Cortex of kidney (tissue), 1 donor: ENCODE measurements at places on chromosomes 2 and 18.

- DNase-seq: no peak
Observed at GRCh38 chr2:239634769-239635168, 233.9 kb upstream of the HDAC4 start.

DNA sequence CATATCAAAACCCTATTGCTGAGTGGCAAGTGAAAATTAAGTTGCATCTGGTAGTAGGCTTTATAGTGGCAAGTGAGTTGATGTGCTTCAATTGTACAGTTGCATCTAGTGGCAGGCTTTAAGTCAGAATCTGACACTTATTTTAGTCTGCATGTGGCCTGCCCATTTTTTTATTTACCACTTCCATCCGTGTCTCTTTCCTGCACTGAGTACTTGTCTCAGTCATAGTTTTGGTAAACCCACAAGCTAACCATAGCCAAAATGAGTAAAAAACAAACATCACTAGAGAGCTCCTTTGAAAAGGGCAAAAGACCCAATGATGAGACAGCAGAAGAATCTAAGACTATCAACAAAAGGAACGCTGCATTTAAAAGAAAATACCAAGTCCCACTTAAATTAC is 96.0 kb upstream of the CRACDL start:
- DNase-seq: no peak

DNA sequence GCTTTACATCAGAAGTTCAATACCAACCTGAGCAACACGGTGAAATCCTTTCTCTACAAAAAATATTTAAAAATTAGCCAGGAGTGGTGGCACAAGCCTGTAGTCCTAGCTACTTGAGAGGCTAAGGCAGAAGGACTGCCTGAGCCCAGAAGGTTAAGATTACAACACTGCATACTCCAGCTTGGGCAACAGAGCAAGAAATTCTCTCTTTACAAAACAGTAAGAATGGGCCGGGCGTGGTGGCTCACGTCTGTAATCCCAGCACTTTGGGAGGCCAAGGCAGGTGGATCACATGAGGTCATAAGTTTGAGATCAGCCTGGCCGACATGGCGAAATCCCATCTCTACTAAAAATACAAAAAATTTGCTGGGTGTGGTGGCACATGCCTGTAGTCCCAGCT is 113.2 kb downstream of the USP34 start:
- no peak for DNase-seq

DNA sequence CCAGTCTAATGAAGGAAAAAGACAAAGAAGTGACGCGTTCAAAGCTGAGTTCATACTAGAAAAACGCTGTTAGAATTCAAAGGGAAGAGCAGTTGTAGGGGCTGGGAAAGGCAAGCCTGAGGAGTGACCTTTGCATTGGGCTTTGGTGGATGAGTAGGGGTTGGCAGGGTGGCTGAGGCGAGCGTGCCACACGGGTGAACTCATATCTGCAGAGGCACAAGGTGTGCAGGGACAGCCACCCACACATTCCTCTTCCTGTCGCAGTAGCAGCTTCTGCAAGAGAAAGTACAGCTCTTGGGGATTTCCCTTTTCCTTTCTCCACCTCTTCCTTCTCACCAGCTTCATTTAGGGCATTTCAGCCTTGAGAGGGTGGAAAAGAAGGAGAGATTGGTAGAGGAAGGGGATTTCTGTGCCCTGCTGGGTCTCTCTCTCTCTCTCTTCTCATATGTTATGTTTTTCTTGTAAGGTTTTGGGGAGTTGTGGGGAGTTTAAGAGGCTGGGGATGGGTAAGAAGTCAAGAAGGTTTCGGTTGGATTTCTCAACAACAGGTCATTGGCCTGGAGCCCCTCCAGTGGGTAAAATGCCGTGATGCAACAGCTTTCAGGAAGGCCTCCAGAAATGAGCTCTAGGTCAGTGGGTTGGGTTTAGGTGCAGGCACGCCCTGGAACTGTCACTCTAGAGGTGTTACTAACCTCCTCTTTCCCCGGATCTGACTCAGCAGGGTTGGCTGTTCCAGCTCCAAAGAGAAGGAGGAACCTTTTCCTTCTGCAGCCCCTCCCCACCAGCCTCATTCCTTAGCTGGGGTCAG is 40.1 kb downstream of the ODC1 start:
- no peak for DNase-seq

- no peak for DNase-seq
Observed at GRCh38 chr2:233133239-233133638, 73.1 kb downstream of the INPP5D start.

- no peak for DNase-seq
Observed at GRCh38 chr2:74440378-74441169, 1.2 kb downstream of the RTKN start.

DNA sequence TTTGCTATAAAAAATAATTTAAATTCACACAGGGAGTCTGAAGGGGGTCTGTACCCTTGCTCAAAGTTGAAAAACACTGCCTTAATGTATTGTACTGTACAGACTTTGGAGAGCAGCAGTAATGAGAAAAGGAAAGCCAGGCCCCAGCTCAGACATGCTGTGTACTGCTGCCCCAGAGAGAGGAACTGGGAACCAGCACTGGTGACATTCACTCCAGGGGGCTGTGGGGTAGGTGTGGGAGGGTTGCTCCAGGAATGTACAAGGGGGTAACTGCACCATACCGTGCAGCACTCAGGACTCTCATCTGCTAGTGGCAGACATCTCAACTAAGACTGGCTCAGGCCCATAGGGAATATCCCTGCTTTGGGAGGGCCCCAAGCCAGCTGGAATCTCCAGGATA is 146.0 kb upstream of the RMP24 start:
- no peak for DNase-seq

- DNase-seq: no peak
Observed at GRCh38 chr2:112777036-112777435, 7.3 kb downstream of the IL1A start.

DNA sequence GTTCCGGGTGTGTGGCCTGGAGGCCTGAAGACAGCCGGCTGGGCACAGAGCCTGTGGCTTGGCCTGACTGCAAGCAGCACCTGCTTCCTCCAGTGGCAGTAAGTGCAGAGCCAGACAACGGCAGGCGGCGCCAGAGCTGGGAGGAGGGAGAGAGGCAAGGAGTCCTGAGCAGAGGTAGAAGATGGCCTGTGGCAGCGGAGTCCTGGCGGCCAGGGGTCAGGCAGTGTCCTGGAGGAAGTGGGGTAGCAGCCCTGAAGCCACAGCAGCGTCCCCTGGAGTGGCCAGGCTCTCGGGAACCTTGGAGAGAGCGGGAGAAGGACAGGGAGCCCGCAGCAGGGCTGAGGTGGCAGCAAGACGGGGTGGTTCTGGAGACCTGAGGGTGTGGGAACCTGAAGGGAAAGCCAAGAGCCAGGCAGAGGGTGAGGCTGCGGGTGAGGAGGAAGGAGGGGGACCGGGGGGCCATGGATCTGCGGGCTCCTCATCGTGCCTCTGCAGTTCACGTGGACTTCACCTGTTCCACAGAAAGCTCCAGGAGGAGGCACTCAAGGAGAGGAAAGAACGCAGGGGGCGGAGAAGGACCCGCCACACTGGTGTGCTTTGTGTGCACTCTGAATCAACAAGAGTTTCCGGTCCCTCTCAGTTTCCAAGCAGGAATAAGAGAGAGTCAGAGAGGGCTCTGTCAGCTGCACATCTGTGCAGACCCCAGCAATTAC is 85.9 kb downstream of the USP40 start:
- DNase-seq: no peak

DNA sequence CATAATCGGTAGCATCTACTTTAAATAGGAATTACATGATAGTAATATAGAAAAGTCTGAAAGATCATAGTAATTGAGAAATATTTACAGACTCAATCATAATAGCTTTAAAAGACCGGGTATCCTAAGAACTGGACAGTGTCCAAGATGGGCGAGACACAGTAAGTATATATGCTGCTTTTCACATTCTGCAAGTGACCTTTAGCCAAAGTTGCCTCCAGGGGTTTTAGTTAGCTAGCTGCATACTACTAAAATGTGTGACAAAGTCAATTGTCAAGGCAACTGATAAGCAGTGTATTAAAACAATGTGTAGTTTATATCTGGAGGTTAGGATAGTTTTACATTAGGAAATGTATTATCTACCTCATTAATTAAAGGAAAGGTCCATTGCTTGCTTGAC is 24.6 kb downstream of the CD302 start:
- no peak for DNase-seq

DNA sequence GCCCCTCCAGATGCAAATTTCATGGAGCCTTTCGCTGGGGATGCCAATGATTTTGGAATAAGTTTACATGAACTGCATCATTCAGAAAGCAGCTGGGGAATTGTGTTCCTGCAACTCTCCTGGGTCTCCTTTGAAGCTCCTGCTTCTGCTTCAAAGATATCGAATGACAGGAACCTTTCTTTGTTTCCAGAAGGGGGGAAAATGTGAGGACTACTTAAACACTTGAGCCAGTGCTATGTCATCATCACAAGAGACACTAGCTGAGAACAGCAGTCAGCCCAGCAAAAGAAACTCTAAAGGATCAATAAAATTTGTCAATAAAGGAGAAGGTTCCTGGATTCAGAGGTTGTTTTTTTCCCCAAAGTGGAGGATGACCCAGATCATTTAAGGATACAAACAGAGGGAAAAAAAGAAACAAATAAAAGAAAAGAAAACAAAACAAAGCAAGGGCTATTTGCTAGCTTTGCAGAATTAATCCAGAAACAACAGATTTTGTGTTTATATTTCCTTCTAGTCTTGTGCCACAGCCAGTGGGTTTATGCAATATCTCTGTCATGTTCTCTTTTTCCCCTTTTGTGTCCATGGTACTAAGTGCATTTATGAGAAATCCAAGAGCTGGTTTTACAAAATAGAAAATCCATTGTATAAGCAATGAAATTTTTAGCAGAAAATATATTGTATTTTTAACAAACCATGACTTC is 463.7 kb downstream of the CDH2 start:
- DNase-seq: no peak

DNA sequence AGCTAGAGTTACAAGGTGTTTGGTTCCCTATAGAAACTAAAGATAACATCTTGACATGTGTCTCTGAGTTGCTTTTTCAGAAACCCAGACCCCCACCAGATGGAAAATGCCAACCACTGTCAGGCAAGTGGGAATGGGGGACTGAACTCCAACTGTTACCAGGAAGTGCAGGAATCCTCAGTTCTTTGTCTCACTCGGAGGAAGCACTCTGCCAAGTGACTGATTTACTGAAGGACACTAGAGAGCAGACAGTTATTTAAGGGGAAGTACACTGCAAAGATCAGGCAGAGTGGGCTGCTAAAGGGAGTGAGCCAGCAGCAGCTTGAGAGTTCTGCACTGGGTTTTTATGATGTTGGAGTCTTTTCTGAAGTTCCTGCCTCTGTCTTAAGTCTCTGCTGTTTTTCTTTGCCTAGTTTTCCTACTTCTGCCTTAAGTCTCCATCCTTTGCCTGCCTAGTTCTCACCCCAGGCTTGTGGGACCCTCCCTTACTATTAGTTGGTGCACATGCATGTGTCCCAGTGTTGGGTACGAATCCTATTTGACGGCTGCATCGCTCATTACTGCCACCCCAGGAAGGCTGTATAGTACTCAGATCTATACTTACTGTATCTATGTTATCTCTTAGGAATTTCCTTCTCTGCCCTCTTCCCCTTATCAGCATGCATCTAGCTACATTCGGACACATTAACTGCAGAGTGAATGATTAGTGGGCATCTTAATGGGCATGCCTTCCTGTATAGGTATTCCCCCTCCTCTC is 97.1 kb downstream of the TEX51 start:
- DNase-seq: no peak

GRCh38 chr2:24623535-24623934 is 132.5 kb downstream of the NCOA1 start:
- DNase-seq: no peak

DNA sequence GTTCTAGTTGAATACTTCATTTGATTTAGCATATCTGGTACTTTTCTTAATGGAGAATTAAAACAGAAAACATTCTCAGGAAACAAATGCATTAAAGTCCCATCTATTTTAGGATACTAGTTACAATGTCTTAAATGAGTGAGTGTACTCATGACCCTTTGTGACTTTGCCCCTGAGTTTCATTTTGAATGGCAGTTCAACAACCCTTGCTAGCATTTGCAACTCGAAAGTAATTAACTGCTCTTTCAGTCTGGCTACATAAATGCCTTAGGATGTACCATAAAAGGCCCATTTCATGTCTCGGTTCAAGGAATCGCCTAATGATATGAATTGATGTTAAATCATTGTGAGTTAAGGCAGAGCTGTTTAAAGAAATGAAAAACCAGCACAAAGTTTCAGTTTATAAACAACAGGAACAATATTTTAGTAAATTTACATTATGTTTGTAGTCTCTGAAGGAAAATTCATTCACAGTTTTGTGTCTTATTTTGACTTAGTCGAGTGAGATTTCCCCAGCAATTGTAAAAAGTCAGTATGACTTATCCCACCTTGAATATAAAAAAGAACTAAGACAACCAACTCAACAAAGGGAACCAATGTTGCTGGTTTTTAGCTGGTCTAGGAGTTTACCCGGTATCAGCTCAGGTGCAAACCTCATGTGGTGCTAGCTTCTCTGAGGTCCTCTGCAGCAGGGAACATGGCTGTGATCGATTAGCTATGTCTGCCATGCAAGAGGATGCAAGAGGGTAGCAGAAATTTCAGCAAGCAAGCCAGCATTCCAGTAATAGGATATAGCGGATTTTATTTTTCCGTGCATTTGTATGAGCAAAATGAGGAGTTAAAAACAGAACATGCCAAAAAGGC is 386.2 kb downstream of the PTPRM start:
- no peak for DNase-seq

DNA sequence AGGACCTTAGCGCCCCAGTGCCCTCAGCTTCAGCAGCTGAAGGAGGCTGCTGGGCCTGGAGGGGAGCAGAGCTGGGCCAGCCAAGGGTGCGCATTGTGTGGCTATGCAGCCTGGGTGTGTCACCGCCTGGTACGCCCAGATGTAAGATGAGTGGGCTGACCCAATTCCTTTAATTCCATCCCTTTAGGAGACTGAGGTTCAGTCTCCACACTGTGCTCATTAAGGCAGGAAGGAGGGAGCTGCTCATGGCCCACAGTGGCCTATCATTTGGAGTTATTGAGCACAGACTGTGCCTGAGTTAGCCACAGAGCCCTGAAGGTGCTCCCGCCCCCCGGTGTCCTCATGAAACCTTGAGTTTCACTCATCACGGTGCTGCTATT is 194.1 kb upstream of the GLI2 start:
- no peak for DNase-seq
